Progenitor cell of endocrine pancreas (in vitro differentiated cells): ENCODE measurements at places on chromosomes 1 and 21. TPM values are rescaled to one million over a fixed set of nuclear protein-coding genes. Genes with fewer than 3 reads are reported as not detected.
A peak's percentile ranks its signal among the peaks of the same experiment; 100 is the strongest.

RGS1 gene
- 0.26 and 0.42 TPM in 2 replicates for total RNA-seq

SPTA1 gene
- total RNA-seq: not detected in 2 replicates

LCE1A gene
- total RNA-seq: not detected in 2 replicates

DNA sequence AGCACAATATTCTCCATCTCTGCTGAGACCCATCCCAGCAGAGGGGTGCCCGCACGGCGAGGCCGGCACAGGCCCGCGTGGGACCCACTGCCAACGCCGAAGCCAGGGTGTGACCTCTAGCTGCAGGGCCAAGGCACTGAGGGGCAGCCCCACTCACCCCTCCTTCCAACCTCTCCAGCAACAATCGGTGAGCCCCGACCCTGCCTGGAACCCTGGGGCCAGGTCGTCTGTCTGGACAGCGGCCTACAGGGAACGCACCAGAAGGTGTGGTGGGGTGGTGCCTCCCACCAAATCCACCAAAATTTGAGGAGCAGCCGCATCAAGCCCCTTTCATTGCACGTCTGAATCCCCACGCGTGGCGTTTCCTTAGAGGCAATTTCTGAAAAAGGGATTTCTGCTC, 63.0 kb upstream of the ADARB1 start:
- peaks cover 20% of the 10 kb centered on the region for H3K27me3 ChIP-seq
- no peak overlapping the region for H3K4me3 ChIP-seq
- no peak for DNase-seq
- peak overlapping the region; percentile 29 for H3K27ac ChIP-seq
- no peaks in the 10 kb centered on the region for H3K36me3 ChIP-seq

- H3K27ac ChIP-seq: no peak overlapping the region
- peaks cover 2% of the 10 kb centered on the region for H3K36me3 ChIP-seq
- DNase-seq: no peak
- peaks cover 9% of the 10 kb centered on the region for H3K4me1 ChIP-seq
- H3K27me3 ChIP-seq: peaks cover 4% of the 10 kb centered on the region
- H3K4me3 ChIP-seq: no peak overlapping the region
These were observed 1.7 kb upstream of the KCNE2 start for GRCh38 chr21:34362136-34362444.

GRCh38 chr1:197305925-197306324, 37.9 kb downstream of the CRB1 start:
- H3K36me3 ChIP-seq: no peaks in the 10 kb centered on the region
- no peak overlapping the region for H3K4me3 ChIP-seq
- peaks cover 3% of the 10 kb centered on the region for H3K27me3 ChIP-seq
- H3K4me1 ChIP-seq: peaks cover 5% of the 10 kb centered on the region

- no peak overlapping the region for H3K4me3 ChIP-seq
- no peaks in the 10 kb centered on the region for H3K27me3 ChIP-seq
- peaks cover 53% of the 10 kb centered on the region for H3K4me1 ChIP-seq
- H3K36me3 ChIP-seq: no peaks in the 10 kb centered on the region
- DNase-seq: no peak
- peak overlapping the region; percentile 7 for H3K27ac ChIP-seq
These were observed 45.3 kb upstream of the MAN1A2 start for GRCh38 chr1:117321680-117322609.

DNA sequence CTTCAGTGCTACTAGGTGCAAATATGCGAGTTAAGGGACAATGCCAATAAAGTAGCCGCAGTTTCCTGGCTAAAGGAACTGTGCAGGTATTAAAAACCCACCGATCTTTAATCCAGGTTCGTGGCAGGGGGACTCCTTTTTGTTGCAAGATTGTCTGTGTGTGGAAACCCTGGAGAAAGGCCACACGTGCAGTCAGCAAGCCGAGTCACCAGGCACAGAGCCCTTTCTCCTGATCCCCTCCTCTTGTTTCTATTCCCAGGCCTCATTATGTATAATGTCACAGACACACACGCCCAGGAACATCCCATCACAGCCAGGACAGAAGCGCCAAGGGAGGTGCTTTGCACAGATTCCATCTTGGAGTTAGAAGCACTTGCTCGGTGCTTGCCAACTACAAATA, 528.9 kb downstream of the KIF26B start:
- H3K36me3 ChIP-seq: peaks cover 1% of the 10 kb centered on the region
- peaks cover 7% of the 10 kb centered on the region for H3K27me3 ChIP-seq
- peaks cover 6% of the 10 kb centered on the region for H3K4me1 ChIP-seq
- no peak for DNase-seq
- H3K27ac ChIP-seq: no peak overlapping the region
- no peak overlapping the region for H3K4me3 ChIP-seq
